Thyroid gland (tissue), 4 donors: ENCODE measurements at places on chromosomes 6 and 20. TPM values are rescaled to one million over a fixed set of nuclear protein-coding genes. Genes with fewer than 3 reads are reported as not detected.

DNA sequence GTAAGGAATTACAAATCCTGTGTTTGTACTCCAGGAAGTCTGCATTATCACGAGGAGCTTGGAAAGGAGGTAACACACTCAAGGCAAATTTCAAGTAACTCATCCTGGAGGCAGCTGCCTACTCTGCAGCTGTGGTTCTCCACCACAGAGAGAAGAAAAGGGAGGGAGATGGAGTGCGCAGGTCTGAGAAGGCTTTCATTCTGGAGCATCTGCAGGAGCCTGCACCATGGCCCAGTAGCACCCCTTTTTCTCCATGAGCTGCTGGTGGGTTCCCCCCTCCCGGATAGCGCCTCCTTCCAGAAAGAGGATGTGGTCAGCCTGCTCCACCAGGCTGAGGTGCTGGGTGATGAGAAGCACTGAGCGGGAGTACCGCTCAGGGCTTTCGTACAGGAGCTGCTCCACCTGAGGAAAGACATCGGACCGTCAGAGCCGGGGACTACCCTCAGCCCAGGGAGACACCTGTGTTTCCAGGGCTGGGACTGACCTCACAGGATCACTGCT, 1.6 kb upstream of the PSMB8 start:
- no peak for DNase-seq

- DNase-seq = no peak
Measured at GRCh38 chr6:15832841-15833240, 170.0 kb upstream of the DTNBP1 start.

DNA sequence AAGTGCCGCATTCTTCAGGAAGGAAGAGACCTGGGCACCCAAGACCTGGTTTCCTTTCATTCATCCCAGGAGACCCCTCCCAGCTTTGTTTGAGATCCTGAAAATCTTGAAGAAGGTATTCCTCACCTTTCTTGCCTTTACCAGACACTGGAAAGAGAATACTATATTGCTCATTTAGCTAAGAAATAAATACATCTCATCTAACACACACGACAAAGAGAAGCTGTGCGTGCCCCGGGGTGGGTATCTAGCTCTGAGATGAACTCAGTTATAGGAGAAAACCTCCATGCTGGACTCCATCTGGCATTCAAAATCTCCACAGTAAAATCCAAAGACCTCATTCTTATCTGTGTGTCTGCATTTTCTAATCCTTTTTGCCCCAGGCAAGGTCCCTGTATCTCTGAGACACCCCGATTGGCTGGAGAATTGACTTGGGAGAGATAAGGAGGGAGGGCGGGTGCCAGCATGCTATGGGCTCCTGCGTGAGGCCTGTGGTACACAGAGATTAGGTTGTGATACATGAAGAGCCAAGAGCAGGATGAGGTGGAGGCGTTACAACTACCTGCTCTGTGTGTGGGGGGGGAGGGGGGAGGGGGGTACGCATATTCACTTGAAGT, 4.8 kb downstream of the MUC21 start:
- DNase-seq = no peak

DNA sequence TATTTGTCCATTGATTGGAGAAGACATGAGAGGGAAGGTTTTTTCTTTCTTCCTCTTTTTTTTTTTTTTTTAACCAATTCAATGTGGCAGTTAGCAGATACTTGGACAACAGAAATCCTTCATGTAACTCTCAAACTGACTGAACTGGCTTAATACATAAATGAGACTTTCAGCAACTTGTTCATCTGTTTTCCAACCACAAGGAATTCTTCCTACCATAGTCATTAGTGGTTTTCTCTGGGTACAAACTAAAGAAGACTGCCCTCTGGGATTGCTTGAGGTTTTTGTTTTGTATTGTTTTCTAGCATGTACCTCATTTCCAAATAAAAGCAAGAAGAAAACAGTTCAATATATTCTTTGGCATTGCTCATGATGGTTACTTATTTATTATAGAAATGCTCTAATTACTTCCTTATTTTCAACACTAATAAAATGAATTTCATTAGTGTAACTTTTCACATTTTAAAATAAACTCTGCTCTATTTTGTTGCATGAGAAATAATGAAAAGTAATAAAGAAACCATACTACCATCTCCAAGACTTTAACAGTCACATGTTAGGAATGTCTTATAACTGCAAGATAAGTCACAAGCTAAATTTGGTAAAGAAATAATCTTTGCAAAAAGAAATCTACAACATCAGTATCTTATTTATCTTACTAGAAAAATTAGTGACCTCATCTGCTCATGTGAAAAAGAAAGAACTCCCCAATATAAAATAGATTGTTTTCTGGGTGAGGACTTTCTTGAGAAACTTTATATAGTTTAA, 52.0 kb downstream of the ME1 start:
- no peak for DNase-seq

DNA sequence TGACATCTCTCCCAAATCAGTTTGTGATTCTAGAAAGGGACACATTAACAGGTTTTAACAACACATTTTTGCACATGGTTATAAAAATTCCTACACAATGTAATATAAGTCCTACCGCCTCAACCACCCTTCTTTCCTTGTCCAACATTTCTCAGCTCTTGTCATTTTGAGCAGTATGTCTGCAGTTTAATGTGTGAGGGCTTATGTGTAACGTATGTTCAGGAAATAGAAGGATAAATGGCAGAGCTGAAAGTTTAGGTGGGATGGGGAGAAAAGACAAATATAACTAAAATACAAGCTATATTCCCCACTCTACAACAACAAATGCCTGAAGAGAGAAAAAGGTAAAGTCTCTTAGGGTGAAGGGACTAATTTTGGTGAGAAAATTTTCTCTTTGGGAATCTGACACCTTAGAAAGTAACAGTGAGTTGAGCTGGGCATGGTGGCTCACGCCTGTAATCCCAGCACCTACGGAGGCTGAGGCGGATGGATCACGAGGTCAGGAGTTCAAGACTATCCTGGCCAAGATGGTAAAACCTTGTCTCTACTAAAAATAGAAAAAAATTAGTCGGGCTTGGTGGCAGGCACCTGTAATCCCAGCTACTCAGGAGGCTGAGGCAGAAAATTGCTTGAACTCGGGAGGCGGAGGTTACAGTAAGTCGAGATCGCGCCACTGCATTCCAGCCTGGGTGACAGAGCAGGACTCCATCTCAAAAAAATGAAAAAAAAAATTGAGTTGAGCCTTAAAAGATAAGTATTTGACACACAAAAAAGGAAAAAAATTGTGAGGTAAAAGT, 5.1 kb downstream of the PNRC1 start:
- no peak for DNase-seq

DNA sequence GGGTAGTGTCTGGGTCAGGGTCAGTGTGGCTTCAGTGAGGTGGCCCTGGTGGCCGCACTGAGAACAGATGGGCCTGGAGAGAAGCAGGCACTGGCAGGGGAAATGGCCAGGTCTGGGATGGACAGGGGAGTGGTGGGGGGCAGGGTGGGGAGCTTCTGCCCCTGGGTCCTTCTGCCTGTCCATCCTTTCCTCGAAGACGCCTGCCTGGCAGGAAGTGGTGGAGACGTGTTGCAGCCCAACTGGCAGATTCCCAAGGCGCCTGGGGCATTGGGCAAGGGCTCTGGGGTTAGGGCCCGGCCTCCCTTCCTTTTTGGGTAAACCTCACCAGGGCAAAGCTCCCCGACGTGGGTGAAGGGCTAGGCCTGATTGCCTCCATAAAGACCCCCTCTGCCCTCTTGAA, 10.4 kb downstream of the SRC start:
- DNase-seq = no peak

GRCh38 chr6:83065511-83066192, at the start of gene UBE3D:
Gene UBE3D, minus strand, starts transcription at chr6:83065841. Its CDS starts 123 bp downstream, at chr6:83065718.
- peak; percentile 96 for DNase-seq

DNA sequence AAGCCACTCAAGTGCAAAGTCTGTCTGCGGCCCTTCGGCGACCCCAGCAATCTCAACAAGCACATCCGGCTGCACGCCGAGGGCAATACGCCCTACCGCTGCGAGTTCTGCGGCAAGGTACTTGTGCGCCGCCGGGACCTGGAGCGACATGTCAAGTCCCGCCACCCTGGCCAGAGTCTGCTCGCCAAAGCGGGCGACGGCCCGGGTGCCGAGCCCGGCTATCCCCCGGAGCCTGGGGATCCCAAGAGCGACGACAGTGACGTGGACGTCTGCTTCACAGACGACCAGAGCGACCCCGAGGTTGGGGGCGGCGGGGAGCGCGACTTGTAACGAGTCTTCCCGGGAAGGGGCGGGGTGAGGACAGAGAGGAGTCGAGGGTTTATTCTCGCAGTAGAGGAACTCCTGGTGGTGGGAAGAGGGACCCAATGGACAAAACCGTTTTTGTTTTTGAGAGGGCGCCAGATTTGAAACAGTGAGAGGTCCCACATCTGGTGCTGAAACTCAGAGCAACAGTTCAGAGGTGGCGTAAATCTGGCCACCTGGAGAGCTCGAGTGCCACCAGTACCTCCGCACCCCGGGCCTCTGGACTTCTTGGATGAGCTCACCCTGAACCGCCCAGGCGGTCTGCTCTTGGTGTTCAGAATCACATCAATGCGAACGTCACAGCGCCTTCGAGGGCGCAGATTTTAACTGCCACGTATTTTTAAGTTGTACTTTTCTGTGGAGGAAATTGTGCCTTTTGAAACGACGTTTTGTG, 8.0 kb downstream of the PRDM13 start:
- no peak for DNase-seq

DNA sequence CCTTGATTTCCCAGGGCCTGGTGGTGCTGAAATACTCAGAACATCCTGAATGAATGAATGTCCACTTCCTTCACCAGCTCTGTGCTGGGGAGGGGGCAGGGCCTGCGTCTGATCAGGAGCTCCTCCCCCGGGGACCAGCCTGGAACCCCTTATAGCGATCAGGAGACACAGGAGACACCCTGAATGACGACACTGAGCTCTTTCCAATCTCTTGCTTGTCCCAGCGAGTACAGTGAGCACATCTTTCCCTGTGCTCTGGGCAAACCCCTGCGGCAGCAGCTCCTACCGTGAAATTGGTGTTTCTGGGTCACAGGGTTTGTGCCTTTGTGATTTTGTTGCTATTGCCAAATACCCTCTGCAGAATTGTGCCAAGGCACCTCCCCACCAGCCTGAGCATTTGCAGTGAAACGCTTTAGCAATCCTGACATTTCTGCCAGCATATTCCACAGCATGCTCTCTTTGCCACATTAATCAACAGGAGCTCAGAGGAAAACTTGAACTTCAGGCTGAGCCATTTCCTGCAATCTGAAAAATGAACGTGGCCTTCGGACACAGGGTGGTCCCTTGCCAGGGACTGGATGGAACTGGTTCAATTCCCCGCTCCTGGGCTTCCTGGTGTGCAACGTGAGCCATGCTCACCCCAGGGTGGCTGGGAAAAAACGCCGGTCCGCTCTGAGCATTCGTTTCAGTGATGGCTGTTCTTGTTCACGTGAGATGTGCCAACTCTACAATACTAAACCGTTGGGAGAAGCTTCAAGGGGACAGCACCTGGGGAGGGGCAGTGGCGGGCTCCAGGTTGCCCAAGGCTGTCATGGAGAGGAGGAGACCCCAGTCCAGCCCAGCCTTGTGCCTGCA, 23.1 kb upstream of the MRGBP start:
- peak; percentile 80 for DNase-seq

The PKHD1 gene
- 0.11 TPM for total RNA-seq

The HCK gene
- 3.1 TPM for total RNA-seq

The GPSM3 gene
- total RNA-seq = 6.5 TPM
